ENCODE measurements at places on chromosomes 2 and 18. TPM values are rescaled to one million over a fixed set of nuclear protein-coding genes. Genes with fewer than 3 reads are reported as not detected.

Gene PIAS2
- 11.6 TPM for total RNA-seq

Gene FHOD3
- total RNA-seq, result 45.0 TPM

Gene SIX2
- 0.20 TPM for total RNA-seq

Gene ALPI
- total RNA-seq, result not detected

Gene LAPTM4A
- 245 TPM for total RNA-seq

GRCh38 chr2:16615687-16616615 is 49.7 kb downstream of the CYRIA start:
- no peak for DNase-seq

DNA sequence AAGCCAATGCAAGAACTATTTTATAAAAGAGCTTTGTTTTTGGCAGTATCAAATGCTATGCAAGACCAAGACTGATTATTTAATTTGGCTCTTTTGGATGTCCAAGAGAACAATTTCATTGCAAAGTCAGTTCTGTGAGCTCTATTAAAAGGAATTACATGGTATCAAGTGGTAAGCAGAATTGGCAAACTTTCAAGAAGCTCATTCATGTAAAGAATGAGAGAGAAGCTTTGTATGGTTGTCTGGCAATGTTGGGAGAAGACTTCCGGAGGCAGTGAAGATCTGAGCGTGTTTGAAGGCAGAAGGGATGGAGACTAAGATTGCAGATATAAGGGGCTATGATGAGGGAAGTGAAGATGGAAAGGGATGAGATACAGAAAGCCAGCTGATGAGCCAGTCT is 49.6 kb downstream of the CPS1 start:
- DNase-seq, result no peak

DNA sequence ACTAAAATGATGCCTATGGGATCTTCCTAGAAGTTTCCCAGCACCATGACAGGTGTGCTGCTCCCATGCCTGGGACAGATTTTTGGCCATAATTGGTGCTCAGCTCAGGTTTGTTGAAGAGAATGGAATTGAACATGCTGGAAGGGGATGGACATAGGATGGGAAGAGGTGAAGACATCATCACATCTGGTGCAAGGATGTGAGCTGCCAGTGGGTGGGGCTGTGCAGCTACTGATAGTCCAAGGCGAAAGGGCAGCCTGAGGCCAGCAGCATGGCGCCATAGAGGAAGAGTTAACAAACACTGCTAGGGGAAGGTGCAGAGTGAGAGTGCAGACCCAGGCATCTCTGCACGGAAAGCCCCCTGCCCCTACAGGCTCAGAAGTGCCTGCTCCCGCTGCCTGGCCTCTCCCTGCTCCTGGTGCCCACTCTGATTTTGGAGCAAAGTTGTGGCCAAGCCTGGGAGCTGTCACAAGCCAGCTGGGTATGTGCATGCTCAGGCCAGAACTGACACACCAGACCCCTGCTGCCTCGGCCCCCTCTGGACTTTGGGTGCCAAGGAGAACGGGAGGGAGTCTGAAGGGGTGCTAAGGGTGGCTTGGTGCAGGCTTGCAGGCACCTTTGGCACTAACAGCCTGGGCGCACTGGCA is 178.6 kb downstream of the ZBTB7C start:
- DNase-seq, result peak; percentile 88

GRCh38 chr2:69943000-69943842 is 18.2 kb downstream of the ASPRV1 start:
- no peak for DNase-seq

All from adrenal gland (tissue), 19 donors.